Esophagus muscularis mucosa (tissue), 4 donors: ENCODE measurements at places on chromosomes 5 and 9.

DNA sequence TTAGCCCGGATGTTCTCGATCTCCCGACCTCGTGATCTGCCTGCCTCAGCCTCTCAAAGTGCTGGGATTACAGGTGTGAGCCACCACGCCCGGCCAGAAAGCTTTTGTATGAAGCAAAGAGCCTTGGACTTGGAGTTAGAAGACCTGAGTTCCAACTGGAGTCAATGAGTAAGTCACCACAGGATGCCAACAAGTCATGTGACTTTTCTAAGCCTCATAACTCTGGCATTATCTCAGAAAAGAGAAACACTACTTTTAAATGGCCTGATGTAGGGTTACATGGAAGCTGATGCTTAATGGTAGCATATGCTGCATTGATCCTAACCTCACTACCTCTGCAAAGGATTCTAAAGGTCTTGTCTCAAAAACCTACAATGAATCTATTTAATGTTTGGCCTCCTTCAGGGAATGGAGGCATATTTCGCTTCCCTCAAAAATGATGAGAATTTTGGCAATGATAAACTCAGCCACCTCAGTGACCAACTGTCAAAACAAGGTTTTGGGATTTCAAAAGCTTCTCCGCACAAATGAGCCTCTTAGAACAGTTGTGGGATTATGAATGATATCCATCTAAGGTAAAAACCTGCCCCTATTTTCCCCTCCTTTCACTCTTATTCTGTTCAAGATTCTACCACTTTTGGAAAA lies 236.8 kb downstream of the ACTL7B start:
- DNase-seq, result no peak
- H3K4me3 ChIP-seq, result no peak overlapping the region
- no peaks in the 10 kb centered on the region for H3K36me3 ChIP-seq

DNA sequence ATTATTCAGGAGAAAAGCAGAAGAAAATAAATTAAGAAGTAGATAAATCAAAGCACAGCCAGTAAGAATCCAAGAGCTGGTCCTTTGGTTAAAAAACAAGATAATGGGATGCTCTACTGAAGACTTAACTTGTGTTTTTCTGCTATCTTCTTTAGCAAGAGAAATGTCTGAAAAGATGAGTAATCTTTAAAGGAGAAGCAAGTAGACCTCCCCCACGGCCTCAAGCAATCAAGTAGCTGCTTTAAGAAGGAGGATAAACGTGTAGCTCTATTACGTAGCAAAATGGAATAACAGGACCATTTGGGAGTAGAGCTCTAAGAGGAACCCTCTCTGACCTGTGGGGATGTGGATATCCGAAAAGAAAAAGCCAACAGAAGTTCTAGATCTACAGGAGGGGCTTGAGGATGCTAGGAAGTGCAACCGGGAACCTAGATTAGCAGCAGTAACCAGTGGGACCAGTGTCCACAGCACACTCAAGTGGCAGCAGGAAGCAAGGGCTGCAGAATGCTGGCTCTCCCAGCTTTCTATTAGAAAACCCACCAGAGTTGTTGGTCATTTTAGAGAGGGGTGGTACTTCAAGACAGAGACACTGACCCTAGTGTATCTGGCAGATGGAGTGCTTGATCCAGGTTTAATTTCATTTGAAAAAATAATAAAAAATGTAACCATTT lies 185.4 kb downstream of the GABBR2 start:
- no peak overlapping the region for H3K4me3 ChIP-seq
- no peaks in the 10 kb centered on the region for H3K36me3 ChIP-seq
- H3K27me3 ChIP-seq, result peaks cover 4% of the 10 kb centered on the region
- no peaks in the 10 kb centered on the region for H3K4me1 ChIP-seq

GRCh38 chr5:178445534-178445933 lies 144.7 kb downstream of the COL23A1 start:
- H3K36me3 ChIP-seq, result no peaks in the 10 kb centered on the region
- H3K27me3 ChIP-seq, result no peaks in the 10 kb centered on the region
- DNase-seq, result no peak
- H3K27ac ChIP-seq, result no peak overlapping the region
- H3K4me3 ChIP-seq, result no peak overlapping the region

GRCh38 chr9:21481470-21482056 lies 550 bp downstream of the IFNE start:
- H3K27ac ChIP-seq, result no peak overlapping the region
- no peak for DNase-seq
- H3K4me1 ChIP-seq, result no peaks in the 10 kb centered on the region
- no peaks in the 10 kb centered on the region for H3K36me3 ChIP-seq
- H3K4me3 ChIP-seq, result no peak overlapping the region
- H3K27me3 ChIP-seq, result no peaks in the 10 kb centered on the region

DNA sequence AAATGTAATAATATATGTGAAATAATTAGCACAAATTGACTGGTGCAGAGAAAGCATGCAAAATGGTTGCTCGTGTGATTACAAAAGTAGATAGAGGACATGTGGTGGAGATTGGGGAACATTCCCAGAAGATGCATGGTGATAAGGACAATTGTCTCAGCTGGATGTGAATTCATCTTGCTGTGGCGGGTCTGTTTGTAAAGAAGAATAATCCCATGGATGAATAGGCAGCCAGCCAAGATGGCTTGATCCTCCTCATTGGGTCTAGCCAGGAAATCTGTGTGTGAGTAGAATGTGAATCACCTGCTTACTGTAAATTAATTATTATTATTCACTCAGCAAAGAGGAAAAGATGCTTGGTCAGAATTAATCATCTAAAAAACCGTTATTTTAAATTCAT lies 12.6 kb upstream of the DPYSL3 start:
- H3K27me3 ChIP-seq, result no peaks in the 10 kb centered on the region
- DNase-seq, result no peak
- no peaks in the 10 kb centered on the region for H3K36me3 ChIP-seq
- no peaks in the 10 kb centered on the region for H3K4me1 ChIP-seq

DNA sequence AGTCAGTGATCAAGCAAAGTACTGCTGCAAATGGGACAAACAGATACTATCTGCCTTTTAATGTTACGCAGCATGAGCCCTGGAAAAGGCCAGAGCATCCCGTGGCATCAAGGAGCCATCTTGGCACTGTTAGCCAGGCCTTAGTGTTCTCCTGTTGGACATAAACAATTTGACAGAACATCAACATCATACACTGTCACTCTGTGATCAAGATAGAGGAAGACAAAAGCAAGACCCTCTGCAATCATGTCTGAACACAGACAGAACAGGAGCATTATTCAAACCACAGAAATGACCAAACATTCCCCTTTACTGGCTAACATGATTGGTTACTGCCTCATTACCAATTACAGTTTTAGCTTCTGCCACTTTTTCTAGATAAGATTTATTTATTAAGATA lies 21.2 kb upstream of the ROPN1L start:
- DNase-seq, result no peak
- H3K36me3 ChIP-seq, result peaks cover 63% of the 10 kb centered on the region
- H3K27me3 ChIP-seq, result no peaks in the 10 kb centered on the region
- no peak overlapping the region for H3K27ac ChIP-seq
